Tibial nerve (tissue), 4 donors: ENCODE measurements at places on chromosomes 5 and 9. TPM values are rescaled to one million over a fixed set of nuclear protein-coding genes. Genes with fewer than 3 reads are reported as not detected.

Gene OXCT1
- 28.2 TPM for total RNA-seq

GRCh38 chr5:1769752-1770442, 29.7 kb downstream of the MRPL36 start:
- no peak overlapping the region for H3K27ac ChIP-seq
- H3K4me3 ChIP-seq: no peak overlapping the region
- H3K36me3 ChIP-seq: no peaks in the 10 kb centered on the region
- DNase-seq: no peak
- H3K27me3 ChIP-seq: peaks cover 16% of the 10 kb centered on the region

Gene TAF9
- 31.8 TPM for total RNA-seq

DNA sequence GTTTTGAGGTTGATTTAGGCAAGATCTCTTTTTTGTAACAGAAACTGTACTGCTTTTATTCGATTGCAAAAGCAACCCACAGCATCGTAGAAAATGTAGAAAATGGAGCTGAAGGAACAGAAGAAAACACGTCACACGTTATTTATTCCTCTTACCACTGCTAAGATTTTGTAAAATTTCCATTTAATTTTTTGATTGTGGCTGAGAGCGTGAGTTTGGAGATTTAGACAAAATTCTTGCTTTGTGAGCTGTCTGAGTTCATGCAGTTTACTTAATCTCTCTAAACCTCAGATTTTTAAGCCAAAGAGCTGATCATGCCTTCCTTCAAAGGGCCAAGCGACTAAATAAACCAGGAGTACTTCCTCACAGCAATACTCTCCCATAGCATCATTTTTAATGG, 24.8 kb downstream of the DPYSL3 start:
- peak overlapping the region; percentile 61 for H3K27ac ChIP-seq
- no peaks in the 10 kb centered on the region for H3K36me3 ChIP-seq
- H3K27me3 ChIP-seq: no peaks in the 10 kb centered on the region

DNA sequence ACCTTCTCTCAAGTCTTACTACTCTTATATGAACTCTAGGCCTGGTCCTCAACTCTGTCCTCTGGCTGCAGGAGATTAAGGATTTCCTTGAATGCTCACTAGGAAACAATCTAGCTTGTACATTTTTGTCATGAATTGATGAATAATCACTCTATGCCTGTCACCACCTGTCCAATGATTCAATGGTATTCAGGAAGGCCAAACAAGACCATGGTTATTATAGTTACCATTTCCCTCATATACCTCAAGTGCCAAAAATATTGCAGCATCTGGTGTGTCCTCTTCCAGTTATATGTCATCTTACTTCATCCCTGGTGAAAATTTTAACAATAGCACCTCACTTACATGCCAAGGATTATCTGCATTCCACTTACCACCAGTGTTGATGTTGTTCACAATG, 179.0 kb upstream of the MOCS2 start:
- H3K36me3 ChIP-seq: no peaks in the 10 kb centered on the region
- H3K27me3 ChIP-seq: no peaks in the 10 kb centered on the region
- DNase-seq: no peak
- no peak overlapping the region for H3K27ac ChIP-seq

DNA sequence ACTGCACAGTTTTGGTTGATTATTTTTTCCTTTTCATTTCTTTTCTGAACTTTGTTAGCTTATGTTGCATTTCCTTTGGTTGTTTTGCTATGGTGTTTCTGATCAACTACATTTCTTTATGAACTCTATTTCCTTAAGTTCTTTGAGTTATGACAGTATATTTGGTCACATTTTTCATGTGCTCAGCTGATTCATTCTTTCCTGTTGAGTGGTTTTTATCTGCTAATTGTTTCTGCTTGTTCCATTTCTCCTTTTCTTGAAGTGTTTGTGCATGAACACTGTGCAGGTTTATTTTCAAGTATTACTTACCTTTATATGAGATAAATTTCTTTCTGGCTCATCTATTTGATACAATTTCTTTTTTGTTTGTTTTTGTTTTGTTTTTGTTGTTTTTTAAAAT, 50.9 kb upstream of the MACIR start:
- H3K27me3 ChIP-seq: no peaks in the 10 kb centered on the region
- H3K4me1 ChIP-seq: no peaks in the 10 kb centered on the region
- DNase-seq: no peak
- no peak overlapping the region for H3K27ac ChIP-seq
- H3K36me3 ChIP-seq: no peaks in the 10 kb centered on the region
- H3K4me3 ChIP-seq: no peak overlapping the region

- H3K36me3 ChIP-seq: no peaks in the 10 kb centered on the region
- DNase-seq: no peak
- H3K27ac ChIP-seq: no peak overlapping the region
- H3K4me3 ChIP-seq: peak overlapping the region; percentile 83
- peaks cover 6% of the 10 kb centered on the region for H3K4me1 ChIP-seq
Measured at GRCh38 chr9:95517559-95518425, 1.0 kb upstream of the PTCH1 start.

DNA sequence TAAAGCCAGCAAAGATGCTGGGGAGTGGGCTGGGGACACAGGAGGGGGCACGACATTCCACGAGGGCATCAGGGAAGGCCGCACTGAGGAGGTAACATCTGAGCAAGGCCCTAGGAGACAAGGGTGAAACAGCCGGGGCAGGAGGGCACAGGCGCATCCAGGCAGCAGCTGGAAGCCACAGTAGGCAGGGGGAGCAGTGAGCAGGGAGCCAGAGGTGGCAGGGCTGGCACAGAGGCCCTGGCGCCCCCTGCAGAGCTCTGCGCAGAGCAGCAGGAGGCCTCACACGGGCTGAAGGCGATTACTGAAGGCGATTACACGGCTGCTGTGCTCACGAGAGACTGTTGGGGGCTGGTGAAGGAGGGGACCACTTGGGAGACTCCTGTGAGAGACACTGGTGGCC, 15.4 kb downstream of the LMAN2 start:
- DNase-seq: no peak
- H3K27me3 ChIP-seq: no peaks in the 10 kb centered on the region
- H3K4me1 ChIP-seq: no peaks in the 10 kb centered on the region
- H3K27ac ChIP-seq: no peak overlapping the region
- no peak overlapping the region for H3K4me3 ChIP-seq
- H3K36me3 ChIP-seq: peaks cover 6% of the 10 kb centered on the region

DNA sequence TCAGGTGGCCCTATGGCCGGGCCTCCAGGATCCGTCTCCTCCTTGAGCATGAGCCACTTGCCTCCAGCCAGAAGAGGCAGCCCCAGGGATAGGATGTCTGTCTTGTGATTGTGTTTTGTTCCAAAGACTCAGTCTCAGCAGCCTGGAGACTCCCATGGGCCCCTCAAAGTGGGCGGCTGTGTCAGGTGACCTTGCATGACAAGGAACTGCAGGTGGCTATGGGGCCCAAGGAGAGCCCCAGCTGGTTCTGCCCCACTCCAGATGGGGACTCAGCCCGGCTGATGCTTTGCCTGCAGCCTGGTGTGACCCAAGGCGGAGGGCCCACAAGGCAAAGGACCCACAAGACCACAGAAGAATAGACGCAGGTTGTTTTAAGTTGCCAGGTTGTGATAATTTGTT, 284.3 kb upstream of the IRX4 start:
- no peak overlapping the region for H3K27ac ChIP-seq
- no peaks in the 10 kb centered on the region for H3K27me3 ChIP-seq
- no peak for DNase-seq
- no peaks in the 10 kb centered on the region for H3K36me3 ChIP-seq
- H3K4me1 ChIP-seq: no peaks in the 10 kb centered on the region
- no peak overlapping the region for H3K4me3 ChIP-seq

DNA sequence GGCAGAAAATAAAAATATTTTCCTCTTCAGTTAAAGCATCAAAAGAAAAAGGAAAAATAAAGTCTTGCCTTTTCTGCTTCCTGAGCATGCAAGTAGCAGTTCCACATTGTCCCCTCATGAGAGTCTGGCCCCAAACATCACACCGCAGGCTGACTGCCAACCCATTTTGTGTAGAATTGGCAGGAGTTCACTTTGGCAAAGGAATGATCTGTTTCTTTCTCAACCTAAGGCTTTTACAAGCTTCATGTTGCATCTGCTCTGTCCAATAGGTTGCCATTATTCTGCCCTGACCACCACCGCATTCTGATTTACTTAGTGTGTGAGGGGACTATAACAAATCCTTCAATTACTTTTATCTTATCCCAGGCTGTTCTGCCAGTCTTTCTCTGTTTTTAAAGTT, 249.5 kb downstream of the ISL1 start:
- no peak overlapping the region for H3K4me3 ChIP-seq
- DNase-seq: no peak
- H3K4me1 ChIP-seq: no peaks in the 10 kb centered on the region
- H3K27ac ChIP-seq: no peak overlapping the region
- no peaks in the 10 kb centered on the region for H3K27me3 ChIP-seq

- no peak for DNase-seq
- H3K4me3 ChIP-seq: no peak overlapping the region
- H3K4me1 ChIP-seq: no peaks in the 10 kb centered on the region
Measured at GRCh38 chr5:173454361-173454735, 126.1 kb upstream of the STC2 start.

DNA sequence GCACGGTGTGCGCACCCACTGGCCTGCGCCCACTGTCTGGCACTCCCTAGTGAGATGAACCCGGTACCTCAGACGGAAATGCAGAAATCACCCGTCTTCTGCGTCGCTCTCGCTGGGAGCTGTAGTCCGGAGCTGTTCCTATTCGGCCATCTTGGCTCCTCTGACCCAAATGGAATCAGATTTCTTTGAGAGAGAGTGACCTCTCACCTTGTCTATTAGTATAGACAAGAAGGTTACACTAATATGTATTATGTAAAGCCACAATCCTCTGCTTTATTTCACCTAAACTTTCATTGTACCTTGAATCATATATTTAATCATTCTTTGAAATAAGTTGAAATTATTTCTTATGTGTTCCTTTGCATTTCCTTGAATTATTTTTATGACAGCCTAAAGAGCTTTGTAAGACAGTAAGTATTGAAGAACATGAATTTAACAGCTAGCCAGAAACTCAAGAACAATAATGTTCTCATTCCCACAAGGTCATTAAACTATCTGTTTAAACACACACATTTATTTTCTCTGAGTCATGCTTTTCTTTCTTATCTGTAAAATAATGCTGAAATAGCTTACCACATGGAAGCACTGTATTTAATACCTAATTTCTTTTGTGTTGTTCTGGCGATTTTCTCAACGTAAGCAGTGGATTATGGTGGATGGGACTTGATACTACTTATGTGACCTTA, 91.8 kb upstream of the DMRTA1 start:
- H3K4me3 ChIP-seq: no peak overlapping the region
- no peaks in the 10 kb centered on the region for H3K27me3 ChIP-seq
- H3K27ac ChIP-seq: no peak overlapping the region
- H3K4me1 ChIP-seq: no peaks in the 10 kb centered on the region
- no peaks in the 10 kb centered on the region for H3K36me3 ChIP-seq

GRCh38 chr9:121484651-121485446, 14.8 kb downstream of the GGTA1 start:
- no peak for DNase-seq
- peak overlapping the region; percentile 55 for H3K27ac ChIP-seq
- H3K4me1 ChIP-seq: peaks cover 32% of the 10 kb centered on the region
- H3K4me3 ChIP-seq: no peak overlapping the region

Gene TAF11L10
- not detected for total RNA-seq

Gene KIF24
- total RNA-seq: 1.5 TPM

- H3K27ac ChIP-seq: peak overlapping the region; percentile 76
- H3K4me1 ChIP-seq: no peaks in the 10 kb centered on the region
- H3K4me3 ChIP-seq: no peak overlapping the region
Measured at GRCh38 chr5:135986401-135986800, 31.6 kb upstream of the LECT2 start.

DNA sequence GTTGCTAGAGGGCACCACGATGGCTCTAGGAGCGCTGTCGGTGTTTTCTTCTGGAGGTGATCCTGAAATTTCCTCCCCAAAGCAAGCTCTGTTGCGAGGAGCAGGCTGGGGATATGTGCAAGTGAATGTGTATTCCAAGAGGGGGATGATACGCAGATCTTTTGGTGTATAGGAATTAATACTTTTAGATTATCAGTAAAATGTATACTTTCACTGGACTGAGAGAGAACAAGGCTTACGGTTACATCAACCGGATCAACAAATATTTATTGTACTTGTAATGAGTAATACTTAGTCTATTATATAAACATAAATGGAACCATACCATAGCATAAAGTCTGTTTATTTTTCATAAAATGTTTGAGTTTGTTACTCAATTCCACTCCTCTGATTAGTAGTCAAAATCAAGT, 632 bp upstream of the PRKAA1 start:
- H3K36me3 ChIP-seq: no peaks in the 10 kb centered on the region
- H3K4me1 ChIP-seq: peaks cover 10% of the 10 kb centered on the region
- peak overlapping the region; percentile 90 for H3K27ac ChIP-seq

DNA sequence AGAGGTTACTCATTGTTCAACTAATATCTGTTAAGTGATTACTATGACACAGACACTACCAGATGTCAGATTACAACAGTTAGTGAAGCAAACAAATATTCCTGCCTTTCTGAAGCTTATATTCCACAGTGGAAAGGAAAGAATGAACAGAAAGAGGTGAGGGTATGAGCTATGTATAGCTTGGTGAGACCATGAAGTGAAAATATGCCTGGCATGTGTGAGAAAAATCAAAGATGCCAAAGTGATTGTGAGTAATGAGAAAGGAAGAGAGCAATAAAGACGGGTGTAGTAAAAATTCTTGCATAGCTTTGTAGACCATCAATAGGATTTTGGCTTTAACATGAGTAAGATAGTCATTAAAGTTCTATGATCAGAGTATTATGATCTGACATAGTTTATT, 734.5 kb upstream of the NUDT12 start:
- no peak overlapping the region for H3K4me3 ChIP-seq
- no peaks in the 10 kb centered on the region for H3K4me1 ChIP-seq
- no peak overlapping the region for H3K27ac ChIP-seq

Gene ZNF608
- total RNA-seq: 20.8 TPM
